ENCODE measurements at places on chromosomes 11 and 22.

DNA sequence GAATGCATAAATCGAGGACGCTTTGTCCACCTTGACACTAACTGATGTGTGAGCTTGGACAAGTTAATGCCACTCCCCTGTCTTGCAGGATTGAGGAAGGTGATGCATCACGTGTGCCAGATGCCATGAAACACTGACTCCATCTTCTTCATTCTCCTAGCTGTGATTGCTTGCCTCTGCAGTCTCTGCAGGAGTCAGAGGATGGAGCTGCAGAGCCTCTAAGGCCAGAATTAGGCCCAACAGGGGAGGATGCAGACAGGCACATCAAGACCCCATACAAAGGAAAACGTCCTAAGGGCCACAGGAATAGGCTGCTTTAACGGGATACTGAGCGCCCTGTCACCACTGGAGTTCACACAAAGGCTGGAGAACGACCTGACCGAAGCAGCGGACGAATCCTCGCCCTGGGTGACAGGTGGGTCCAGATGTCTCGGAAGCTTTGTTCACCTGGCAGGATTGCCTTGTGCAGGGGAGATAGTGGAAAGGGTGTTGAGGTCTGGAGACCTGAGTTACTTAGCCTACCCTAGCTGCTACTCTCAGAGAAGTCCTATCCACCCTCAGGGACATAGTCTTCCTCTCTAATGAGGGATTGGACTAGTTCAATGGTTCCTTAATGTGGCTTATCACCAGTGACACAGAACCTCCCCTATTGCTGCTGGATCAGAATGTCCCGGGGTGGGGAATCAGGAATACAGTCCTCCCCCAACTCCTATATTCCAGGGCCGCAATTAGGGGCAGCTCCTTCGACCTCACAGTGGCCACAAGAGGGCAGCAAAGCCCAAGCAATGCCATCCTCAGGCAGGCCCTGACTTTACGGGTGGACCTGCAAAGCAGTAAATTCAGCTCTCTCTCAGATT is 32.4 kb downstream of the DBX1 start:
- DNase-seq, result peak; percentile 44

DNA sequence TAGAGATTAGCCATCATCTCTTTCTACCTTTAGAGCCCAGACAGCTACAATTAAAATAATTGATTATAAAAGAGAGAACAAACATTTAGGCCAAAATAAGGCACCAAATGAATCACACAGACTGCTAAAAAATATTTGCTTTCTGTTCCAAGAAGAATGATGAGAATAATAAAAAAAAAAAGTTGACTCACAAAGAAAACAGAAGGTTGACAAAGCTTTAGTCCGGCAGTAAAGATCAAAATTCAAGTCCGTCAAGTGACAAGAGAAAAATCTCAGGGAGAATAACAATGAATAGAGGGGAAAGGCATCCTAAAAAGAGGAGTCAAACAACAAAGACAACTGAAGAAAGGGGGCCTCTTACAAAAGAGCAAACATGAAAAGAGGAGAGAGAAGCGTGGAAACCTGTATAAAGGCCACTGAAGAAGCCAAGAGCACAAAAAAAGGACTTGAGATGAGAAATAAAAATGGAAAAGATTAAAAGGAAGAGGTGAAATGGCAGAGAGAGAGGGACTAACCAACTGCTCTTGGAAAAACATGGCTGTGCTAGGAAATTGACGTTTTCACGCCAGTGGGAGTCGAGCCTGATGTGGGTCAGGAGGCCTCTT is 910.2 kb downstream of the OPCML start:
- no peak for DNase-seq

DNA sequence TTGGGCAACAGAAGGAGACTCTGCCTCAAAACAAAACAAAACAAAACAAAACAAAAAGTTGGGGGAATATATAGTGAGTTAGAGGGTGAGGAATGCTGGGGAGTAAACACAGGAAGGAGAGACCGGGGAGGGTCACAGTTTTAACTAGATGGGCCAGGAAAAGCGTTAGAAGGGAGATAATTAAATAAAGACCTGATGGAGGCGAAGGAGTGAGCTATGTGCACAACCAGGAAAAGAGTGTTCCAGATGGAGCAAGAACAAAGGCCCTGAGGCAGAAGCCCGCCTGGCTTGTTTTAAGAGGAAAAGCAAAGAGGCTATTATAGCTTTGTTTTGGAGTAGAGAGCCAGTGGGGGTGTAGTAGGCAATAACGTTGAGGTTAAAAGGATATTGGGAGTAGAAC is 4.8 kb upstream of the PLA2G6 start:
- no peak for DNase-seq

DNA sequence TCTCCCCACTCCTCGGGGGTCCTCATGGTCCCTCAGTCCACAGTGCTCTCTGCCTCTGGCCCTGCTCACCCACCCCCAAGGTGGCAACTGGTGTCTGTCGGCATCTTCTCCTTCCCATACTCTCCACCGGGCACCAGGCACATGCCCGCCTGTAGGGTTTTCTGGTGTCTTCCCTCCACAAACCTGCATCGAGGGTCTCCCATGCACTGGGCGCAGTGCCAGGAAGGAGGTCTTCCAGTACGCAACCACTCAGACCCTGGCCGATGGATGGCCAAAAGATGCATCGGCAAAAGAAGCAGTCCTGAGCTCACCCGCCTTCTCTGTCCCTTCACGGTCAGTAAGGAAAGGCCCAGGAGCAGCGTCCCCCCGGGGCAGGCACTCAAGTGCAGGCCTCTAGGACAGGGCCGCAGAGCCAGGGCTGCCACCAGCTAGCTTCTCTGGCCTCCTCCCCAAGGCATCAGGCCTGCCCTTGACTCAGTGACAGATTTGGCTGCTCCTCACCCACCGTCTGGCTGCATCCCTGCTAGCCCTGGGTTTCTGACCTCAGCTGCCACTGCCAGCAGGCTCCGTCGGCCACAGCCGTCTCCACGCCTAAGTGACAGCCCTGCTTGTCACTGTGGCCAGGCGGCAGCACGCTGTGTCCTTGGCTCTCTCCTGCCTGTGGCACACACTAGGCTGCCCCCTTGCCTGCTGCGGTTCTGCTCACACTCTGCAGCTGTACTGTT is 32.1 kb upstream of the IGSF9B start:
- DNase-seq, result no peak

GRCh38 chr22:42560781-42561180 is 7.0 kb downstream of the SERHL2 start:
- DNase-seq, result no peak

DNA sequence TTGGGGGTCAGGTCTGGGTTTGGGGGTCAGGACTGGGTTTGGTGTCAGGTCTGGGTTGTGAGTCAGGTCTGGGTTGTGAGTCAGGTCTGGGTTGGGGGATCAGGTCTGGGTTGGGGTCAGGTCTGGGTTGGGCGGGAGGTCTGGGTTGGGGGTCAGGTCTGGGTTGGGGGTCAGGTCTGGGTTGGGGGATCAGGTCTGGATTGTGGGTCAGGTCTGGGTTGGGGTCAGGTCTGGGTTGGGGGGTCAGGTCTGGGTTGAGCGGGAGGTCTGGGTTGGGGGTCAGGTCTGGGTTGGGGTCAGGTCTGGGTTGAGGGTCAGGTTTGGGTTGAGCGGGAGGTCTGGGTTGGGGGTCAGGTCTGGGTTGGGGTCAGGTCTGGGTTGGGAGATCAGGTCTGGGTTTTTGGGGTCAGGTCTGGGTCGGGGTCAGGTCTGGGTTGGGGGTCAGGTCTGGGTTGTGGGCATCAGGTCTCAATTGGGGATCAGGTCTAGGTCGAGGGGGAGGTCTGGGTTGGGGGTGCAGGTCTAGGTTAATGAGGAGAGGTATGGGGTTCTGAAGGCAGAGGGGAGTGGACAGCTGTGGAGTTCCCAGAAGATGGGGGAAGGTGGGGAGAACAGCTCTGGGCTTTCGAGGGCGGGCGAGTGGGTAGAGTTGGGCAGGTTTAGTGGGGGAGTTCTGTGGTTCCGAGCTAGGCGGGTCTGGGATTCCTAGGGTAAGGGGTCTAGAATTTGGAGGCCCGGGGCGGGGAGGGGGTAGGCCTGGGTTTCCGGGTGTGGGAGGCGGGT is 629 bp downstream of the TTLL8 start:
- DNase-seq, result no peak

GRCh38 chr22:41725510-41726110 is 26.3 kb downstream of the MEI1 start:
- no peak for DNase-seq

GRCh38 chr22:35432228-35432905 is 32.4 kb downstream of the MCM5 start:
- DNase-seq, result no peak

DNA sequence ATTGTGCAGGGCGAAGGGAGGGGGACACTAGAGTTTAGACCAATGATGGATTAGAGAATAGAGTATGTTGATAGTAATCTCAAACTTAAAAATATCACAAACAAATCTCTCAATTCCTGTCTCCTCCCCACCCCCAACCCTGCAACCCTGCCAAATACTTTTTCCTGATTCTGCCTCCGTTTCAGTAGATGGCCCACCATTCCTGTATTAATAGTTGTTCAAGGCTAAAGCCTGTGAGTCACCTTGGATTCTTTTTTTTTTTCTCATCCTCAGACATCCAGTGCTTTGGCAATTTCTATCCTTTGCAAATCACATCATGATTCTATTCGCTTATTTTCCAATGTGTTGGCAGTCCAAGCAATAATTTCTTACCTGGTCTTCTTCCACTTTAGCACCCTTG is 207.9 kb downstream of the DYNC2H1 start:
- no peak for DNase-seq

DNA sequence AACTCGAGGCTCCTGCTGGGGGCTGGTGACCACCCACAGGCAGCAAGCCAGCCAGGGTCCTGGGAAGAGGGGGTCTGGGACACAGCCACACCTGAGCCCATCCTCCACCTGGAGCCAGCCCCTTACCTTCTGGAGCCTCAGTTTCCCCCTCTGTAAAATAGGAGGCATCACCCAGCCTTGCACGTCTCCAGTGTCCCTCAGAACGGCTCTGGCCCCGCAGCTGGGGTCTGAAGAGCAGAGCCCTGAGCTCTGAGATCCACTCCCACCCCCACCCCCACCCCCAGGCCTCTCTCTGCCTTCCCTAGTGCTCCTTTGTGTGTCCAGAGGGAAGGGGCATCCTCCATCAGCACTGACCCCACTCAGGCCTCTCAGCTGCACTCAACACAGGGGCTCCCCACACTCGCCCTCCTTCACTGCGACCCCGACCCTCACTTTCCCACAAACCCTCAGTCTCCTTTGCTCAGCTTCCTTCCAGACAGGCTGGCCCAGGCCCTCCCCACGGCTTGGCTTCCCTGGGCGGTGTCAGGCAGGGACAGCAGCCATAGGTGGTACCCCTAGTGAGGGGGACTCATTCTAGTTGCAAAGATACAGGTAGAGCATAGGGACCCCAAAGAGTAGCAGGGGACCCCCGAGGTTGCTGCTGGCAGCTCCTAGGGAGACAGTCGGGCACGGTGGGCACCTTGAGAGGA is 33.3 kb upstream of the KCNQ1OT1 start:
- DNase-seq, result no peak

- no peak for DNase-seq
These were observed 6.3 kb upstream of the CDC42EP2 start for GRCh38 chr11:65308281-65308891.

DNA sequence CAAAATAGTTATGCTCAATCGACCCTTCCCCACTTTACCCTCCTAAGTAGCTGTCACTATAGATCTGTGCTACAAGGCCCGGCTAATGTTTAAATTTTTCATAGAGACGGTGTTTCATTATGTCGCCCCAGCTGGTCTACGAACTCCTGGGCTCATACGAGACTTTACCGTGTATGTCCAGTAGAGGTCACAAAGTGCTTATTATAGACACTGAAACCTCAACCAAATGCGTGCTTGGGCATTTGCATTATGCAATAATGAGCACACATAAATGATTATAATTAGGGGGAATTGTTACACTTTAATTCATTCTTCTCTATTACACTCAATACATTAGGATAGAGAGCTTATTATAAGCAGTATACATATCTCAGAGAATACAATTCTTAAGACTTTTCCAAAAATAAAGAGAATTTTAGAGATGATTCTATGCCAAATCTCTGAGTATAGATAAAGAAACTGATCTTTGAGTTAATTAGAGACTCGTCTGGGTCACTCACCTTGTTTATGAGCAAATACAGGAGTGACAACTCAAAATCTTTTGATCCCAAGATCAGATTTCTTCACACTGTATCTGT is 12.5 kb upstream of the MRPL16 start:
- DNase-seq, result no peak

GRCh38 chr22:33105501-33105911 is 47.3 kb upstream of the SYN3 start:
- DNase-seq, result no peak

GRCh38 chr22:23713696-23714595 is 23.1 kb downstream of the RGL4 start:
- no peak for DNase-seq

GRCh38 chr11:4467811-4468606 is 14.4 kb upstream of the OR52K1 start:
- DNase-seq, result no peak

DNA sequence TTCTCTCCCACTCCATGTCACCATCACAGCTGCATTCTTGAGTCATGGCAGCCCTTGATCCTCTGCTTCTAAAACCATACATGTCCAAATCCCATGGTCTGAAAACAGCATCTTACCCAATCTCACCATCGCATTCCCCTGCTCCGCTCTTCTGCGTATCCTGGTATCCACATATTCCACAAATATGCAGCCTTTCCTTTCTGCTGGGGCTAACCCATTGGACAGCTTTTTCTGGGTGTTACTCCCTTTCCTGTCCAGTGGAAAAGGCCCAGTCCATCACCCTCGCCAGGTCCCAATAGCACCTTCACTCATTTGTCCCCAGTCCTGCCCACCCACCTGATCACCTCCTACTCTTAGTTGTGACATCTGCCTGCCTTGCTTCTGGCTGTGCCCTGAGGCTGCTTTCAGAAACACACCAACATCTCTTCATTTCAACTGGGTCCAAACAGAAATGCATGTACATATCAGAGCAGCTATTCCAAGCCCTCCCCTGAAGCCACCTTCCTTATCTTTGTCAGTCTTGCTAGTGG is 237.6 kb upstream of the TBCEL start:
- no peak for DNase-seq

GRCh38 chr22:19982991-19983578 is 33.5 kb downstream of the ARVCF start:
- DNase-seq, result no peak

GRCh38 chr22:44648821-44649565 is 53.0 kb upstream of the PRR5 start:
- no peak for DNase-seq

GRCh38 chr11:32081129-32081641 is 9.7 kb upstream of the RCN1 start:
- DNase-seq, result no peak

DNA sequence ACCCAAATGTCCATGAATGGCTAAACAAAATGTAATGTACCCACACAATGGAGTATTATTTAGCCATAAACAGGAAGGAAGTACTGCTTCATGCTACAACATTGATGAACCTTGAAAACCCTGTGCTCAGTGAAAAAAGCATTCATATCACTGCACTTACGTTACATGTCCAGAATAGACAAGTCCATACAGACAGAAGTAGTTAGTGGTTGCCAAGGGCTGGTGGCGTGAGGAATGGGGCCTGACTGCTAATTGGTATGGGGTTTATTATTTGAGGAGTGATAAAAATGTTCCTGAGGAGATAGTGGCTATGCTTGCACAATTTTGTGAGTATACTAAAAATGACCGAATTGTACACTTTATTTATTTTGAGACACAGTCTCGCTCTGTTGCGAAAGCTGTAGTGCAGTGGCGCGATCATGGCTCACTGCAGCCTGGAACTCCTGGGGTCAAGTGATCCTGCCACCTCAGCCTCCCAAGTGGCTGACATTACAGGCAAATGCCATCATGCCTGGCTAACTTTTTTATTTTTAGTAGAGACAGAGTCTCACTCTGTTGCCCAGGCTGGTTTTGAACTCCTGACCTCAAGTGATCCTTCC is 7.7 kb upstream of the SYVN1 start:
- DNase-seq, result no peak

GRCh38 chr11:40289370-40289769 is 1170.1 kb downstream of the LRRC4C start:
- DNase-seq, result no peak
